ENCODE measurements at places on chromosomes 6 and 20. TPM values are rescaled to one million over a fixed set of nuclear protein-coding genes. Genes with fewer than 3 reads are reported as not detected.

DNA sequence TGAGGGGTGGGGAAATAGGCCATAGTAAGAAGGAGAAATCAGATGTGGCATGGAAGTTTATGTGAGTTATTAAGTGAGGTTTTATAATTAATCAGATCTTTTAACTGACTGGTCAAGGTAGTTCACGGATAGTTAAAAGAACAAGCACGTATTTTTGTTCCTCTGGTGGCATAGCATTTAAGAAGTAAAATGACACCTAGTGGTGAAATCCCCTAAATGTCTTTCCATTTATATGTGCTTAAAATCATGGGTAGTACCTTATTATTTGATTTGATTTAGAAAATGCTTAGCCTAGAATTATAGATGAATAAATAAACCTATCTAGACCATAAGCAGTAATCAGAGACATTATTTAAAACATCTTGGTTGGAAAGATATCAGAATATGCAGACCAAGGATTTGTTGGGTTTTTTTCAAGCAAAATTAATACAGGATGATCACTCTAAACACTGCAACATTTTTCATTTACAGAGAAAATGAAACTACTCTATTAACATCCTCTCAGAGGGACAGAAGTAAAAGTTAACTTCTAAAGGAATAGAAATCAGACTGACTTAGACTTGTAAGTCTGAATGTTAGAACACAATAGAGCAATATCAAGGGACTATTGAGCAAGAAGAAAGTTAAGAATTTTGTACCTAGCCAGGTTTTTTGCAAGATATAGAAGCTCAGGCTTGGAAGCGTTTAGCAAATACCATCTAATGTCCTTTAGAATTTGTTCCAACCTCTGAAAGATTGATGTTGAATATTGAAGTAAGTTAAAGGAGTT is 81.1 kb downstream of the STXBP5 start:
- no peak for DNase-seq

DNA sequence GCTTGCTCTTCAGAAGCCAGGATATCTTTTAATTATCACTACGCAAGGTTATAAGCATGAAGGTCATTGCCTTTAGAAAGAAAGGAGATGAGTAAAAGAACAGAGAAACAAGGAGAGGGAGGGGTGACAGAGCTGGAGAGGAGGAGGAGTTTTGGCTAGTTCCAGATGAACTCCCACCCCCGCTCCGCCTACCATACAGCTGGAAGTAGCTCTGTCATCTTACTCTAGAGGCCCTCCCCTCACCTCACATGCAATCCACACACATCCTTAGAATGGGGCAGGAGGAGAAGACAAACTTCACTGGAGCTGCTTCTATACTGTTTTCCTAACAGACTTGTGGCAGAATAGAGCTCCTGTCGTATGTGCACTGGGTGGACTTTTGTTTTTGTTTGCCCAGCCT is 144.7 kb downstream of the SCML4 start:
- DNase-seq, result peak; percentile 57

DNA sequence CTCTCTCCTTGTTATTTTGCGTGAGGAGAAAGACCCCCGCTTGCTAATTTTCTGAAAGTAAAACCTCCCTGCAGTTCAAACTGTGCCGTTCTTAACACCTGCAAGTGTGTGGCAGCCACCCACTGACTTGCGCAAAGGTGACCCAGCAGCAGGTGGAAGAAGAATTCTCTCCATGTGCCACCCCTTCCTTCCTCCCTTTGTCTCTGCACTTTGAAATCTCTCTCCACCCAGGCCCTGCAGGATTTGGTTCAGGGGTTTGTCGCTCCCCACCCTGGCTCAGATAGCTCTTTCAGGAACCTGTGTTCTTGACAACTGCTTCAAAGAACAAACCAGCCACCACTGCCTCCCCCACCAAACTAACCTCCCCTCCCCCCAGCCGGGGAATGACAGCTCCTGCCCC is 41.4 kb downstream of the ZNF831 start:
- no peak for DNase-seq

DNA sequence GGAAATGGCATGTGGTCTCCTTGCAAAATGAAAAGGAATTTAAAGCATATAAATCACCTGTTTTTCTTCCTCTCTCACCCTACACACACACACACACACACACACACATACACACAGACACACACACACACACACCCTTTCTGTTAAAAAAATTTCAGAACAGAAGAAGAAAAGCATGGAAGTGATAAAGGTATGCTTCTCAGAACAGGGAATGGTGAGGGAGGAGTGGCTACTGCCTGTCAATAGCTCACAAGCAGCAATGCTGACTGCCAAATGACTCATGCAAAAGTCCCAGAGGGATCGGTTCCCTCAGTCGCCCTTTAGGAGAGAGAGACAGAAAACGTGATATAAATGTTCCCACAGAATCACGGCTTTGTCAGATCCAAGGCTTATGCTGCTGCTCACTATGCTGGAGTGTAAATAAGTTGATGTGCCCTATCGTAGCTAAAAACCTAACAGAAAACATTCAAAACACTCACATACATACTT is 102.6 kb downstream of the IBTK start:
- peak; percentile 15 for DNase-seq

The DPM1 gene
- 47.2 TPM for total RNA-seq

The TINAG gene
- total RNA-seq, result not detected

The TDRD6 gene
- 0.40 TPM for total RNA-seq

Measured in ovary (tissue), 10 donors.